ENCODE measurements at places on chromosomes 13 and 19.

DNA sequence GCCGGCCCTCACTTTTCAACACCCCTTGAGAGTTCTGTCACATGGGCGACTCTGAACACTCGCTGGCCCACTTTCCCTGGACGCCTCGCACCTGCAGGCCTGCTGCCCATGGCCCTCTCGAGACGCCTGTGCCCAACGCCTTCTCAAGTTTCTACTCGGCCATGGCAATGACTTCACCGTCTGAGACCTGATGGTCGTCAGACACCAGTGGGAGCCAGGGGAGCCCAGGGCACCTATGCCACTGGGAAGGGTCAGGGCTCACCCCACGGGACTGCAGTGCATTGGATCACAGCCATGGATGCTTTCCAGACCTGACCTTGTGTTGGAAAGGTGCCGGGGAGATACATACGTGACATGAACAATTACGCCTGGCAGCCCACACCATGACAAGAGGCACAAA is 60.1 kb downstream of the KLF2 start:
- no peak for DNase-seq

DNA sequence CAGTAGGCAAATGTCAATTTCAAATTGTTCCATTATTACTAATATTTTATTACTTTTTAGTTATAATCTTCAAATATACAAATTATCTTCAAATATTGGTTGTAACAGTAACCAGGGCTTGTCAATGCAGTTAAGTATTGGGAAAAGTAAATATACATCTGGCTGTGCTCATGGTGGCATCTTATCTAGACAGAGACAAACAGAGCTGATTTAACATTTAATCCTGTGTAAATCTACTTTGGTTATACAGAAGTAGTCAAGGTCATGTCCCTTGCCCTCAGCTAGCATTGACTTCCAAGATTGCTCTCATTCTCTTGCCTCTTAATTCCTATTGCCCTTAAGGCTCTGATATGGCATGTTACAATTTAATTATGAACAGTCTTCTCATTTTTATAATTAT is 98.4 kb upstream of the KLHL1 start:
- DNase-seq, result no peak

DNA sequence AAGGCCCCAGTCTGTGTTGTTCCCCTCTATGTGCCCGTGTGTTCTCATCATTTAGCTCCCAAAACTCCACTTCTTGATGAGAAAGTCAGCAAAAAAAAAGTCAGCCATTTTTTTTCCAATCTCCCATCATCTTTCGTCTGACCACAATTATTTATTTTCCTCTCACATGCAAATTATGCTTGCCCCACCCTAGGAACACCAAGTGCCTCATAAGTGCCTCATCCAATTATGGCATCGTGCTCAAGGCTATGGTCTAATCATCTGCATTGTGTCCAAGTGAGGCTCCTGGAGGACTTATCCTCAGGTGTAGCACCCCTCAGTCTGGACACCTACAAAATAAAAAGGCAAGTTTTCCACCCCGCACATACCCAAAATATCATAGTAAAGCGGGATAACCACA is 20.8 kb upstream of the IPO5 start:
- DNase-seq, result no peak

- DNase-seq, result no peak
Observed at GRCh38 chr19:15575406-15575805, 39.6 kb upstream of the CYP4F8 start.

Measured in hypothalamus (tissue), 51 donors.